ENCODE measurements at places on chromosomes 2 and 18.

DNA sequence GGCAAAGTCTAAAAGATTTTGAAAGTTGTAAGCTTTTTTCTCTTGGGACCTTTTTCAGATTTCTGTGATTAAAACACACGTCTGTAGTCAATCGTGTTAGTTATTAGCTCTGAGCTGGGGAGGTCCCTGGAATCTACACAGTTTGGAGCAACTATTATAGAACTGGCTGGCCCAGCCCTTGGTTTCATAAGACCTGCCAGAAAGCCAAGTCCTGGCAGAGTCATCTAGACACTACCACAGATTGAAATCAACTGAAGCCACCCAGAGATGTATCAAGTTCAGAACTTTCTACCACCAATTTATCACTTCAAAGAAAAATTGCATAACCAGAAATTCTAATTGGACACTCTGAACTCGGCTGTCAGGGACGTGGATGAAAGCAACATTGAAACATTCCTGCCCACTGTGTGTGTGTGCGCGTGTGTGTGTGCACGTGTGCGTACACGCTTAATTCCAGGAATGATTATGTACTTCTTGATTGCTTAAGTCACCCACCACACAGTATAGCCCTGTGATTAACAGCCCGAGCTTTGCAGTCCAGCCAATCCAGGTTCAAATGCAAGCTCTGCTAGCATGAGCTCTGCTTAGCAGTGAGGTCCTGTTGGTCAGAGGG lies 126.3 kb downstream of the TPGS2 start:
- DNase-seq, result no peak

- DNase-seq, result no peak
These were observed 75.6 kb upstream of the KCNH7 start for GRCh38 chr2:162914161-162914560.

DNA sequence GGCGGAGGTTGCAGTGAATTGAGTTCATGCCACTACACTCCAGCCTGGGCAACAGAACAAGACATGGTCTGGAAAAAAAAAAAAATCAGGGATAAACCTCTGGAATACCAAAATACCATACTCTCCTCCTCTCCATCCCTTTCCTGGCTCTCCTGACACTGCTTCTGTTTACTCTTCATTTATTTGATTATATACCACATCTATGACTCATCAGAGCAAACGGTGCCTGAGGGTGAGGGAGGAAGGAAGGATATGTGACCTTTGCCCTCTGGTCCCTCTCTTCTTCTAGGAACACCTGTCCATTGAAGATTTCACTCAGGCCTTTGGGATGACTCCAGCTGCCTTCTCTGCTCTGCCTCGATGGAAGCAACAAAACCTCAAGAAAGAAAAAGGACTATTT lies 30.0 kb downstream of the VIL1 start:
- no peak for DNase-seq

DNA sequence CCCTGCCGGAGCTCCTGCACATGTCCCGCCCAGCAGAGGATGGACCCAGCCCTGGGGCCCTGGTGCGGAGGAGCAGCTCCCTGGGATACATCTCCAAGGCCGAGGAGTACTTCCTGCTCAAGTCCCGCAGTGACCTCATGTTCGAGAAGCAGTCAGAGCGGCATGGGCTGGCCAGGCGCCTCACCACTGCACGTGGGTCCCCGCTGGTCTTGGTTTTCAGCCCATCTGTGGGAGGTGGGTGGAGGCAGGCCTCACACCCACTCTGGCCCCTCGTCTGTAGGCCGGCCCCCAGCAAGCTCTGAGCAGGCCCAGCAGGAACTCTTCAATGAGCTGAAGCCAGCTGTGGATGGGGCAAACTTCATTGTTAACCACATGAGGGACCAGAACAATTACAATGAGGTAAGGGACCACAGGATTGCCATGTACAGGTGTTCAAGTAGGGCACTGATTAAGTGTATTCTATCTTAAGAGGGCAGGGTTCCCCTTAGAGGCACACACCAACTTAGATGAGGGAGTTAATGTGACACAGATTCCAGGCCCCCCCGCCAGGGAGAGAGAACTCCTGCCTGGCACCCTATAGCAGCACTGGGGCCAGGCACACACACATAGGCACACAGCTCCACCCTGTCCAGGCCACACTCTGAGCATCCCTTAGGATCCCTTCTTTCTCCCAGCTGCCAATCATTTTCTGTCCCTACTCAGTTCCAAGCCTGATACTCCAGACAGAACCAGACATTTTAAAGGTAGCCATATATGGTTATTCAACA lies 5.4 kb upstream of the CHRNG start:
- DNase-seq, result no peak

GRCh38 chr2:148675708-148676107 lies 31.2 kb downstream of the EPC2 start:
- DNase-seq, result no peak

GRCh38 chr2:105885456-105885855 lies 140.7 kb downstream of the NCK2 start:
- no peak for DNase-seq

- no peak for DNase-seq
These were observed 4.8 kb upstream of the OXER1 start for GRCh38 chr2:42768706-42769256.

GRCh38 chr2:105553538-105554196 lies 154.8 kb upstream of the FHL2 start:
- no peak for DNase-seq

- DNase-seq, result no peak
These were observed 289.4 kb downstream of the CMPK2 start for GRCh38 chr2:6576302-6576701.

- peak; percentile 74 for DNase-seq
These were observed 1.5 kb downstream of the RND3 start for GRCh38 chr2:150485871-150486538.

GRCh38 chr18:7524786-7525185 lies 42.3 kb upstream of the PTPRM start:
- no peak for DNase-seq

- DNase-seq, result no peak
These were observed 334.1 kb downstream of the GBX2 start for GRCh38 chr2:235833971-235834620.

GRCh38 chr2:96868555-96869280 lies 1.2 kb downstream of the SEMA4C start:
- peak; percentile 75 for DNase-seq

DNA sequence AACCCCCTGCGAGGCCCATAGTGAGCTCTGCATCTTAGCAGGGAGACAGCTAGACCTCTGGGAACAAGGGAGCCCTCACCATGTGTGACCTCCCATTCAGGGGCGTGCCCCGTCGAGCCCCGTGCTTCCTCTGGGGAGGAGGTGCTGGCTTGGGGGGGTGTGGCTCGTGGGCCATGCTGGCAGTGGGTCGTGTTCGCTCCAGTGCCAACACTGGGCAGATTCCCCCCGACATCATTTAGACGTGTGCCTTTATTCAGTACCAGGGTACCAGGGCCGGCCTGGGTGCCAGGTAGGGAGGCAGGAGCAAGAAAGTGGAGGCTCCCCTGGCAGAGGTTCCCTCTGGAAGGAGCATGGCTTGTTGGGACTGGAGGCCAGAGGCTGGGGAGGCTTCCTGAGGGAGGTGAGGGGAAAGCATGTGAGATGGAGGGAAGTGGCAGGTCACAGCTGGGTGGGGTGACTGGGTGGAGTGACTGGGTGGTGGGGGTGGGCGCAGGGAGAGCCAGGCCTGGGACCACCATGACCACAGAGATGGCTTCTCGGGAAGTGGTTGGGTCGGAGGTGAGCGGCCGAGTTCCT lies 15.2 kb downstream of the GPC1 start:
- DNase-seq, result no peak

DNA sequence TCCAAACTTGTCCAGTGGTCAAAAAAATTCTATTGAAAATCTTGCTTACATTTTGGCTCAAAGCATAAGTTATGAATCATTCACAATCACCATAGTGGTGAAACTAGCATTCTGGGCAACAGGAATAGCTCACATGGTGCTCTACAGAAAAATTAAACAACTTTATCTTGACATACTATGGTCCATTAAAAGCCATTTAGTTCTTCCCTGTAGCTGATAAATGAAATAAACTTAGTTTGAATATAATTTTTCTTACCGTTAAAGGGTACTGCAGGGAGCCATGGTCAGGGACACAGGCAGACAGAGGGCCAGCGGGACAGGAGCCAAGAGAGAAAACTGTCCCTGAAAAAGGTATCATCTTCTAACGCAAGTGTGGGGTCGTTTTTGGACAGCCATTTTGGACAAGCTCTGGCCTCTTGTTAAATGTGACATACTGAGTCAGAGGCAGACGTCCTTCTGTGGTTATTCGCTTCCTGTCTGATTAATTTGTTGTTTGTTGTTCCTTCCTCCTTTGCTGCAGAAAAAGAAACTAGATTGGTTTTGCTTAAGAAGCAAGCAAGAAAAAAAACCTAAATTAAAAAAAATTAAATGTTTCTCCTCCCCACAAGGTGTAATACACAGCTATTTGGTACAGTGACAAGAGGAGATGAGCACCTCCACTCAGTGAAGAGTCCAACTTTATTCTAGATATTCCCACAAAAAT lies at the start of gene WIPF1:
Gene WIPF1, minus strand, starts transcription at position 460 of the 703 bp plus-strand sequence. CDS start 12,231 bp downstream, outside the sequence.
- no peak for DNase-seq

DNA sequence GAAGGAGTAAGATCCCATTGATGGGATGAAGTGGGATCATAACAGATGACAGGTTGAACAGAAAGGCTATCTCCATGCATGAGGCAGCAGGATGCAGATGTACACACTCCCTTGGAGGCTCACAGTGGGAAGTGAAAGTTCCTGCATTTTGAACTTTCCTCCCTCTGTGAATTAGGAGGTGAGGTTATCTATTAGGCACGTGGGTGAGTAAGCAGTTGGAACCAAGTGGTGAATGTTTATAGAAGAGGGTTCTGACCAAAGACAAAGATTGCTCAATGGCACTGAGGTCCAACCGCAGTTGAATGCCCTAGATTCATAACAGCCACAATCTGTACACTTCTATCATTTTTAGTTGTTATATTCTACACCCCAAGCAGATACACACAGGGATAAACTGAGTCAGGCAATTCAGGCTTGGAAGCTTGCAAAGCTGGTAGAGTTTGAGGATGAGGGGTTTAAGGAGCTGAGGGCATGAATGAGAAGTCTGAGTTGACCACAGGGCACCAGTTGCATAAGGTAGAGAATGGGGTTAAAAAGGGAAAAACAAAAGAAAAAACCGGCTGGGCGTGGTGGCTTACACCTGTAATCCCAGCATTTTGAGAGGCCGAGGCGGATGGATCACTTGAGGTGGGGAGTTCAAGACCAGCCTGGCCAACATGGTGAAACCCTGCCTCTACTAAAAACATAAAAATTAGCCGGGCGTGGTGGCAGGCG lies 7.1 kb upstream of the KCMF1 start:
- DNase-seq, result peak; percentile 22

DNA sequence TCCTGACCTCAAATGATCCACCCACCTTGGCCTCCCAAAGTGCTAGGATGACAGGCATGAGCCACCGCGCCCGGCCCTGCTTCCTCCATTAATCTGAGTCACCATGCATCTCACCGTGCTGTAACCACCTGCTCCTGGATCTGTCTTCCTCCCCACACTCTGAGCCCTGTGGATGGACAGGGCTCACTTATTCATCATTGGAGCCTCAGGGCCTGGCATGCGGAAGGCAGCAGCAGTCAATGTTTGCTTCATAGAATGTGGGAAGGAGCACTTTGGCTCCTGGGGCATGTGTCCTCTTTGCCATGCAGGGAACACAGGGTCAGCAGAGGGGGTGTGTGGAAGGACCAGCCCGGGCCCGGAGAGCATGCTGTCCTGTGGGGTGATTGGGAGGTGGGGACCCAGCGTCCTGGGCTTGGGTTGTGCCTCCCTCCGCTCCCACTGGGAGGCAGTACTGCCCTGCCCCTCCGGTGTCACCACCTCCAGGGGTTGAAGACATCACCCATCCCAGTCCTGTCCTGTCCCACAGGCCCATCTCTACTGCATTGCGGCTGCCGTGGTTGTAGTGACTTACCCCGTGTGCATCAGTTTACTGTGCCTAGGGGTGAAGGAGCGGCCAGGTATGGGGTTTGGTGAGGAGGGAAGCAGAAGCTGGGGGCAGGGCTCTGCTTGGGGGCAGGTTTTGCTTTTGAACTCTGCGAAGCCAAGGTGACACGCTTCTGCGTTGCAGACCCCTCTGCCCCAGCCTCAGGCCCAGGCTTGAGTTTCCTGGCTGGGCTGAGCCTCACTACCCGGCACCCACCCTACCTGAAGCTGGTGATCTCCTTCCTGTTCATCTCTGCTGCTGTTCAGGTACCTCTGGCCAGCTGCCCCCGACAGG lies 11.5 kb downstream of the MFSD2B start:
- no peak for DNase-seq

GRCh38 chr2:240820607-240821428 lies 799 bp upstream of the KIF1A start:
- no peak for DNase-seq

GRCh38 chr2:187453078-187453641 lies 5.1 kb upstream of the CALCRL start:
- no peak for DNase-seq

- DNase-seq, result no peak
These were observed 111.4 kb downstream of the NFATC1 start for GRCh38 chr18:79507076-79507545.

GRCh38 chr18:35564795-35565453 lies 16.6 kb upstream of the GALNT1 start:
- no peak for DNase-seq

DNA sequence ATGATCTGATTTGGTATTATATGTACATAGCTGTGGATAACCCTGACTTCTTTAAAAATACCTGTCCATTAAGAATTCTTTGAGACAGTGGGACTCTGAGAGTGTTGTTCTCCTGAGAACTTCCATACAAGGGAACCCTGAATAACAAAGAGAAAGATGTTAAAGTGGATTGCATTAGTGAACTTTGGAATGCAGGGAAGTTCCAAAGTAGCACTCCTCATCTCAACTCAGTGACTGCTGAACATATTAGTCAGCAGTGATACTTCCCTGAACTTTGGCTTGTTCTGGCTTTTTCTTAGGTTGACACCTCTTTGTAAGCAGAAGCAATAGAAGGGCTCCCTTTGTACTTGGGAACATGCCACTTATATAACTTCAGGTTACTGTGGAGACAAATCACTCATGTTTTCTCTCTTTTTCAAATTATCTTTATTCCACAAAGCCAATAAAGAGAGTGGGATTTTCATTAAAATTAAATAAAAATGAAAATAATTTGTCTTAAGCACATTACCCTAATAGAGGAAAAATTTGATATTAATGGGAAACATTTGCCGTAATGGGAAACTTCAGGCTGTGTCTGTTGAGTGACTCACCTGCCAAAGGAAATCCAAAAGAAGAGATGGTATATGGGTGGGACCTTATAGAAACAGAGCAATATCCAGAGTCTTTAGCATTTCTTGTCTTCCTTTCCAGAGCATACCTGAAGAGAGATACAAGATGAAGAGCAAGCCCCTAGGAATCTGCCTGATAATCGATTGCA lies 33.3 kb downstream of the CFLAR start:
- DNase-seq, result no peak

- no peak for DNase-seq
These were observed 9.5 kb downstream of the PSD4 start for GRCh38 chr2:113183264-113183663.

- no peak for DNase-seq
These were observed 253.1 kb upstream of the SALL3 start for GRCh38 chr18:78726326-78727056.

DNA sequence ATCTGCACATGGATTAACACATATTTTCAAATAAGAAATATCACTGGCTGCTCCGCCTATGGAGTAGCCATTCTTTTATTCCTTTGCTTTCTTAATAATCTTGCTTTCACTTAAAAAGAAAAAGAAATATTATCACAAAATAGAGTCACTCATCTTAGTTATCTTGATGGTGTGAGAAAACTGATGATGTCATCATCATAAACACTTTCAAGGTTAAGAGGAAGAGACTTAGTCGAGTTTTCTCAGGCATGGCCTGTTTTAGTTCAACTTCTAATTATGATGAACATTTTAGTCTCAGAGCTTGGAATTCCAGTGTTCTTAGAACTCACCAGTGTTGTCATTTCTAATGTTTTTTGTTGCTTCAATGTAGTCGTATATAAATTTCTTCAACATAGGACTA lies 506.1 kb downstream of the PTPRM start:
- DNase-seq, result no peak

All from T1000 (cell line).